ENCODE measurements at places on chromosomes 5 and 9. TPM values are rescaled to one million over a fixed set of nuclear protein-coding genes. Genes with fewer than 3 reads are reported as not detected.
A peak's percentile ranks its signal among the peaks of the same experiment; 100 is the strongest.

- DNase-seq = peak; percentile 34
Observed at GRCh38 chr9:3498691-3499090, 27.1 kb downstream of the RFX3 start.

Gene SPINK4
- total RNA-seq = not detected

Gene IPO11
- 40.0 TPM for total RNA-seq

DNA sequence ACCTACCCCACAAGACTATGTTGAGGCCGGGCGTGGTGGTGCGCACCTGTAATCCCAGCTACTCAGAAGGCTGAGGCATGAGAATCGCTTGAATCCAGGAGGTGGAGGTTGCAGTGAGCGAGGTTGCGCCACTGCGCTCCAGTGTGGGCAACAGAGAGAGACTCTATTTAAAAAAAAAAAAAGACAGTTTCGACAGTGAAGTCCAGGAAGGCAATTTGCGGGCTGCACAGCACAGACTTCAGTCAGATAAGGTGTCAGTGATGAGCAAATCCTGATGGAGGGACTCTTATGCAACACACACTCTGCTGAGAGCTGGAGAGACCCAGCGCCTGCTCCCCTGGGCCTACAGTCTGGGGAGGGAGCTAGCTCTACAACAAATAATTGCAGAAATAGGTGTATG, 14.2 kb downstream of the CCNJL start:
- no peak for DNase-seq

- no peak for DNase-seq
Observed at GRCh38 chr5:139867581-139867980, 72.0 kb downstream of the PSD2 start.

- DNase-seq = no peak
Observed at GRCh38 chr5:142653321-142653720, 32.6 kb downstream of the FGF1 start.

DNA sequence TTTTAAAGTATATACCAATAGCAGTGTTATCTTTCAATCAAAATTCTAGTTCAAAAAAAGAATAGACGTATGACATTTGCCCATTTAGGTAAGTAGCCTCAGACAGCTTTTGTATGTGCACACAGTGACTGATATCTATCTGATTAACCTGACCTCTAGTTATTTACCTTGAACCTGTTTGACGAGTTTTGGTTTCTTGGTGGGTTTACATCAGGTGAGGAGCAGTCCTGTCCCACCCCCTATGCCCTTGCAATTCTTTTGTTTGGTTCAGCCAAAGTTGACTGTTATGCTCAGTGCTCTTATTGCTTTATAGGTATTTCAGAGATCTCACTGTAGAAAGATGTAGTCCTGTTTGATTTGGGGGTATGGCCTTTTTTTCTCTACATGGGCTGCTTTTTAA, 147.2 kb downstream of the ISOC1 start:
- no peak for DNase-seq

- DNase-seq = no peak
Observed at GRCh38 chr9:131666774-131667173, 73.1 kb downstream of the RAPGEF1 start.

Gene SYNPO
- 3.0 TPM for total RNA-seq

Gene FAM169A
- under 0.01 TPM for total RNA-seq

GRCh38 chr9:122827761-122828093, 661 bp downstream of the PDCL start:
- peak; percentile 42 for DNase-seq

GRCh38 chr5:152584103-152584502, 179.0 kb upstream of the NMUR2 start:
- DNase-seq = no peak
